ENCODE measurements at places on chromosomes 13 and 19.
A peak's percentile ranks its signal among the peaks of the same experiment; 100 is the strongest.

GRCh38 chr13:112573710-112574109, 14.2 kb downstream of the TUBGCP3 start:
- no peaks in the 10 kb centered on the region for H3K27me3 ChIP-seq
- peaks cover 6% of the 10 kb centered on the region for H3K36me3 ChIP-seq
- H3K4me1 ChIP-seq: peaks cover 23% of the 10 kb centered on the region
- DNase-seq: no peak
- no peak overlapping the region for H3K27ac ChIP-seq

DNA sequence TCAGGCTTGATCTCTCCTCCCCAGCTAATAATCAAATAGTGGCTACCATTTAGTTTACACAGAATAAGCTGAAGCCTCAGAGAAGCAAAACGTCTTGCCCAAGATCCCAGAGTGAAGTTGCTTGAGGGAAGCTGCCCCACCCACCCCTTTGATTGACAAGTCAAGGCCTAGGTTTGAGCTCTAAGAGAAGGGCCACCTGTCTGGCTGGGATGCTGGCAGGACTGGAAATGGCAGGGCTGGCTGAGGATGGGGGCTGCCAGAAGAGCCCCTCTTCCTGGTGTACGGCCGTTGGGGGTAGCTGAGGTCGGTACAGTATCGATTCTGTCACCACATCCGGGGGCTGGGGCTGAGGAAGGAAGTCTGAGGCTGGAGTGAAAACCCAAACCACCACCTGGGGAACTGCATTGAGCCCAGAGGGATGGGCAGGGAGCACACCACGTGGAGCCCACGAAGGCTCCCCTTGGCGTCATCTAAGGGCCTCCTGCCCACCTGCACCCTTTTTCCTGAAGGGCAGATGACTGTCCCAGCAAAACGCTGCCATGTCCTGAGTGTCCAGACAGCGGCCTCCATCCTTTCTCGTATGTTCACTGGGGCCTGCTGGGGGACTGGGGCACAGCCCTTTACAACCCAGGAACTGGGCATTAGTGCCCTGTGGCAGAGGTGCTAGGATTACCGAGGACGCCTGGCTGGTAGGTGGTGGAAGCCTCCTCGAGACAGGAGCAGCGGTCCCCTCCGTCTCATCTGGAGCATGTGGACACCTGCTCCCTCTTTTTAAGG, 1.4 kb upstream of the PRKD2 start:
- no peak overlapping the region for H3K27ac ChIP-seq
- H3K36me3 ChIP-seq: peaks cover 49% of the 10 kb centered on the region
- H3K4me3 ChIP-seq: peak overlapping the region; percentile 94
- H3K27me3 ChIP-seq: no peaks in the 10 kb centered on the region
- peak; percentile 85 for DNase-seq
- peaks cover 67% of the 10 kb centered on the region for H3K4me1 ChIP-seq

GRCh38 chr19:38022791-38023670, 116.0 kb downstream of the SIPA1L3 start:
- no peaks in the 10 kb centered on the region for H3K36me3 ChIP-seq
- H3K4me3 ChIP-seq: no peak overlapping the region
- no peak for DNase-seq
- no peaks in the 10 kb centered on the region for H3K27me3 ChIP-seq
- no peak overlapping the region for H3K27ac ChIP-seq
- H3K4me1 ChIP-seq: peaks cover 95% of the 10 kb centered on the region

DNA sequence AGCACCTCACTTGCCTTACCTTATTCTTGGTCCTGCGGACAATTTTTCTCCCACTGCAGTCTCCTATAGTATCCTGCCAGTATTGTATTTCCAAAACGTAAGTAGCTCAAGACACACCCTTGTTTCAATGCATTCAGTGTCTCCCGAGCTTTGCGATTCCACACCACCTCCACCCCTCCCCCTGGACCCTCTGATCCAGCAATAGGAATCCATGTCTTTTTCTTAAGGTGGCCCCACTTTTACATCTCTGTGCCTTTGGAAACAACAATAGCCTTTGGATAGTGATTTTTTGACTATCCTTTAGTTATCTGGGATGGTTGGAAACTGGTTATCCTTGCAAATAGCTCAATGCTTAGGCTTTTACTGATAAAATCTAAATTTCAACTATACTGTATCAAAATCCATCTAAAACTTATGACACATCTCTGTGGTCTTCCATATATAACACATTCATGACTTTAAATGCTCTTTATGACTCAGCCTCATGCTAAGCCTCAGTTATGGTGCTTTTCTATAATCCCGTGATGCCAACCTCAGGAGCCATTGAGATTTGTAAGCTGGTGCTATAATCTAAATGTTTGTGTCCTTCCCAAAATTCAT, 27.1 kb downstream of the FAM216B start:
- H3K27ac ChIP-seq: no peak overlapping the region
- no peak overlapping the region for H3K4me3 ChIP-seq
- no peaks in the 10 kb centered on the region for H3K36me3 ChIP-seq
- DNase-seq: no peak
- no peaks in the 10 kb centered on the region for H3K27me3 ChIP-seq
- H3K4me1 ChIP-seq: peaks cover 10% of the 10 kb centered on the region

GRCh38 chr19:3577723-3578344, 5.1 kb downstream of the HMG20B start:
- DNase-seq: no peak
- H3K27me3 ChIP-seq: no peaks in the 10 kb centered on the region
- H3K36me3 ChIP-seq: no peaks in the 10 kb centered on the region
- H3K4me1 ChIP-seq: peaks cover 24% of the 10 kb centered on the region

DNA sequence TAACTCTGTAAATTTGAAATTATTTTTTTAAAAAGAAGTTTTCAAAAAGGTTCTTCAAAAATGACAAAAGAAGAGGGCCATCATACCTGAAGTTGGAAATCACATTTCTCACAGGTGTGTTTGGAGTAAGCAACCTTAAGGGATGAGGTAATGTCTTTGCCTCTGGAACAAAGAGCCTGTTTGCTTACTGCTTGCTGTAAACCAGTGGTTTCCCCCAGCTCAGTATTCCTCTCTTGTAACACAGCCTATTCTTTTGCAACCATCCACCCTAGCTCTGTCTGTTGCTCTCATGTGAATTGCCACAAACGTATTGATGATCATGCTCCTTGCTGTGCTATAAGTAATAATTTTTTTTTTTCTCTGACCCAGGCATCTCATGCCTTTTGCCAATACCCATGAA, 38.1 kb downstream of the UCHL3 start:
- H3K4me3 ChIP-seq: no peak overlapping the region
- no peak overlapping the region for H3K27ac ChIP-seq

- no peaks in the 10 kb centered on the region for H3K27me3 ChIP-seq
- H3K27ac ChIP-seq: no peak overlapping the region
These were observed 7.5 kb downstream of the IGLON5 start for GRCh38 chr19:51318687-51319648.

GRCh38 chr13:32624441-32624840, 38.2 kb downstream of the PDS5B start:
- H3K27me3 ChIP-seq: no peaks in the 10 kb centered on the region
- no peaks in the 10 kb centered on the region for H3K36me3 ChIP-seq
- H3K4me1 ChIP-seq: peaks cover 2% of the 10 kb centered on the region

- H3K4me1 ChIP-seq: no peaks in the 10 kb centered on the region
- DNase-seq: no peak
- H3K4me3 ChIP-seq: no peak overlapping the region
- H3K27ac ChIP-seq: no peak overlapping the region
These were observed 29.5 kb upstream of the RBM26 start for GRCh38 chr13:79435561-79435990.

DNA sequence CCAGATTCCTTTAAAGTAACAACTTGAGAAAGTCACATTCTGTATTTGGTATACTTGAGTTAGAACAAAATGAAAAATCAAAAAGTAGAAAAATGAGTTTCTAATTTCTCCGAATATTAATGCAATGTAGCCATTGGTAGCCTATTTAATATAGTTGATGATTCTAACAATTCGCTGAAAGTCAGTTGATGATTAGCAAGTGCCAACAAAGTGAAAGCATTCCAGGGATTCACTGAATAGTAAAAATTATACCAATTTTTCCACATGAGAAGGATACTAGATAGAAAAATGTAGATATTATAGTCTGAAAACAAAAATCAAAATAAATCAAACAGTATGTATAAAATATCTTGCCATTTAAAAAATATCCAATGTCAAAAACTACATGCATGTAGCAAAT, 117.2 kb downstream of the FREM2 start:
- H3K27ac ChIP-seq: no peak overlapping the region
- no peak overlapping the region for H3K4me3 ChIP-seq
- H3K27me3 ChIP-seq: no peaks in the 10 kb centered on the region
- no peaks in the 10 kb centered on the region for H3K36me3 ChIP-seq
- no peaks in the 10 kb centered on the region for H3K4me1 ChIP-seq

DNA sequence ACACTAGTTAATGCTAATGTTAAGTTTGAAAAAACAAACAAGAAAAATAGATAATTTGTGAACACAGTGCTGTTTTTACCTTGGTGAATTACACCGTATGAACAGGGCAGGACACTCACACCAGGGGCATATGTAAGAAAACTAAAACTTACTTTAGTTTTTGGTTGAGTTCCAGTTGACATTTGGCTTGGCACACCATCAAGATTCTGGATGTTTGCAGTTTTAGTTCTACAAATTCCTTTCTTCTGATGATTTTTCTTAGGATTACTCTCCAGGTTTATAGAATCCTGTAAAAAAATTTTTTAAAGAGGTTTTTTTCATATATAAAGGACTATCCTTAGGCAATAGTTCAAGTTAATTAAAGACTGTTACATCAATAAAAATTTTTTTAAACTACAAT, 238.5 kb upstream of the STARD13 start:
- H3K4me3 ChIP-seq: no peak overlapping the region
- H3K4me1 ChIP-seq: no peaks in the 10 kb centered on the region
- no peaks in the 10 kb centered on the region for H3K27me3 ChIP-seq
- no peak for DNase-seq
- no peak overlapping the region for H3K27ac ChIP-seq

- no peaks in the 10 kb centered on the region for H3K27me3 ChIP-seq
- peaks cover 9% of the 10 kb centered on the region for H3K4me1 ChIP-seq
- no peak overlapping the region for H3K27ac ChIP-seq
- DNase-seq: no peak
- H3K36me3 ChIP-seq: peaks cover 39% of the 10 kb centered on the region
These were observed 5.5 kb downstream of the ZNF805 start for GRCh38 chr19:57245959-57246358.

DNA sequence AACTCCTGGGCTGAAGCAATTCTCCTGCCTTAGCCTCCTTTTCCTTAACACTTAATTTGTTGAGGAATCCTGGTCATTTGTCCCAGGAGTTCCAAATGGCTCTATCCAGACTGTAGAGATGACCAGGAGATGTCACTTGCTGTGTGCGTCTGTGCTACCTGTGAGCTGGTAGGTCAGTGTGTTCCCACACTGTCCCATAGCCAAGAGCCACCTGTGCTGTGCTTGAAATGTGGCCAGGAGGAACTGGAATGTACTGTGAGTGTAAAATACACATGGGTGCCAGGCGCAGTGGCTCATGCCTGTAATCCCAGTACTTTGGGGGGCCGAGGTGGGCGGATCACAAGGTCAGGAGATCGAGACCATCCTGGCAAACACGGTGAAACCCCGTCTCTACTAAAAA, 29.4 kb upstream of the KDM4B start:
- no peaks in the 10 kb centered on the region for H3K4me1 ChIP-seq
- no peak for DNase-seq
- no peak overlapping the region for H3K27ac ChIP-seq
- H3K36me3 ChIP-seq: peaks cover 75% of the 10 kb centered on the region
- H3K27me3 ChIP-seq: no peaks in the 10 kb centered on the region
- no peak overlapping the region for H3K4me3 ChIP-seq
